ENCODE measurements at places on chromosomes 2 and 18.

GRCh38 chr2:40150266-40150665 lies 301.6 kb downstream of the SLC8A1 start:
- no peak for DNase-seq

GRCh38 chr18:79852561-79853302 lies 55.0 kb downstream of the KCNG2 start:
- no peak for DNase-seq

- peak; percentile 89 for DNase-seq
Observed at GRCh38 chr2:172172513-172173173, 69.9 kb upstream of the DLX2 start.

DNA sequence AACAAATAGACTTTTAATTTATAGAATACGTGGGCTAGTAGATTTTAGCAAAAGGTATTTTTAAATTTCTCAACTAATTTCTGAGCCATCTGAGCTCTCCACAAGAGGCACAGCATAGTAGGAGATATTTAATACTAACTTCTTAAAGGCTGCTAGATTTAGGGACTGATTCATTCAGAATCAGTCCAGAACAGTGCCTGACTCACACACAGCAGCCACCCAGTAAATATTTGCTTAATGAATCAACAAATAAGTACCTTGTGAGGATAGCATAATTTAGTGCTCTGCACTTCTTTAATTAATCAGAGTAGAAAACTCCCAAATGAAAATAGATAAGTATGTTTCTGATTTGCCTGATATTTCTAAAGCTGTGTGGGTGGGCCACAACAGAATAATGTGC lies 35.6 kb upstream of the SYT4 start:
- DNase-seq, result no peak

- peak; percentile 56 for DNase-seq
Observed at GRCh38 chr2:100321179-100321865, 979 bp downstream of the LONRF2 start.

- DNase-seq, result no peak
Observed at GRCh38 chr2:211141646-211142045, 585.2 kb downstream of the CPS1 start.

DNA sequence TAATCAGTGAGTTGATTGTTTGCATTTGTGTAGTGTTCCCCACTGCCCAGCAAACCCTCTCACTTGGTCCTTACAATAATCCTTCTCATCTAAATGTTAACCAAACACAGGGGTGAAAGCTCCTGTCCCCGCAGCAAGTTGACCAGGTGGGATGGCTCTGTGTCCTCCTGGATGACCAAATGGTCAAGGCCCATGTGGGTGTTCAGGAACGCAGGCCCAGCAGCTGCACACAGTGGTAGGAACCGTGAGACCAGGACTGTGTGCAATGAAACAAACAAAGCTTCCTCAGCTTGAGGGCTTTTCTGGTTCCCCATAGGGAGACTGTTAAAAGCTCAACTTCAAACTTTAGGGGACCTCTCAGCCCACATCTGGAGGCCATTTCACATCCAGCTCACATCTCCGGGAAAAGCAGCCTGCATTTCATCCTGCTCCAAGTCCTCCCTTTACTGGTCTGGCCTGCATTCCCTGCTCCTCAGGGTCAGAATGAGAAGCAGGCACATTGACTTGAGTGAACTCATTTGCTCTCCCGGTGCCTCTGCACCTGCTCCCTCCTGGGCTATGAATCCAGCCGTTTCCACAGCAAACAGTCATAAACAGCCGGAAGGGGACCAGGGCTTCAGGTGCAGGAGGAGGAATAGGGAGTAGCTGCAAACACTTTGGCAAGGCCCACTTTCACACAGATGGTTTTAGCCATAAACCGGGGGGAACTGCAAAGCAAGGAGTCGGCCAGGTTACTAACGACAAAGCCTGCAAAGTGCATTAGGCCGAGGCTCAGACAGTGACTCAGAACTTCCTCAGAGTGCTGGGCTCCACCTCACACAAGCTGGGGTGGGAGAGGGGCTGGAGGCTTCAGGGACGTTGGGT lies 144.7 kb downstream of the CAPN13 start:
- peak; percentile 74 for DNase-seq

- DNase-seq, result no peak
Observed at GRCh38 chr18:9094307-9095226, 7.9 kb upstream of the NDUFV2 start.

DNA sequence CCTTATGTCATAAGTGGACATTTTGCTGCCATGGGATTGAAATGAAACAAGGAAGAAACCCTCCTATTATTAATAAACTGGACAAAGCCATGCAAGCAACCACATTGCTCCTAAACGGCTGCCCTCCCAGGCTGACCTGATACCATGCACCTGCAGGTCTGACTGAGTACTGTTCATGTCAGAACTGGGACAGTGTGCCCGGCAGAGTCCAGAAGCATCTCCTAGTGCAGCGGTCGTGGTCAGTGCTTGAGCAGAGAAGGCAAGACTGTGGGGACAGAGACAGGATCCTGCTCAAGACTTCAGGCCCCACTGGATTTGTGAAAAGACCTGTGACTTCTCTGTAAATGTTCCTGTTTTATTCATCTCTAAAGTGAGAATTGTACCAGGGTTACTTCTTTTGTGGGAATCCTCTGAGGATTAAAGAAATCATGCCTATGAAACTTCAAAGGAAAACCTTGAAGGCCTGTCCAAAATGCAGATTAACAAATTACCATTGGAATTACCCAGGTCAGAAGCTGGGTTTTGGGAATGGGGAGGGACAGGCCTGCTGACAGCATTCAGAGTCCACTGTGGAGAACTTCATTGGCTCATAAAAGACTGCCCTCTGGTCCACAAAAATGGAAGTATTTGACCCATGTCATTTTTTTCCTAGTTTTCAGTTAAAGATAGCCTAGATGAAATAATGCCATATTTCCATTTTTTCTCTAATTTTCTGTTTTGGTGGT lies 13.9 kb downstream of the RNF144A start:
- no peak for DNase-seq

- no peak for DNase-seq
Observed at GRCh38 chr18:74457725-74458421, 765 bp upstream of the DIPK1C start.

GRCh38 chr18:35397976-35398375 lies 20.8 kb upstream of the ZNF396 start:
- DNase-seq, result peak; percentile 97

DNA sequence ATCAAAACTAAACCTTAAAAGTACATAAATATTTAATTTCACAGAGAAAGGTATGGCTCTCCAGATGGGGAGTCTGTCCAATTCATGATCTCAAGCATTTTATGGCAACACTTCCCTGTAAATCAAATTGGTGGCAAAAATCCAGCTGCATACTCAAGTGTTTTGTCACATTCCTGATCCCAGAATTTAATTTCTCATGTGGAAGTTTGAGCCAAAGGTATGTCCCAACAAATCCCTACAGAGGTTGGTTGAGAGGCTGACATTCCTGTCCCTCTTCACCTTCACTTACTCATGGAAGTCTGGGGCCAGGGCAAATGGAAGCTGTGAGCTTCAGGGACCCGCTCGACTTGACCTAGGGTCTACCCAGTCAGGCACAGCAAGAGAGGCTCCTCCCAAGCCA lies 17.7 kb downstream of the KLF7 start:
- DNase-seq, result no peak

DNA sequence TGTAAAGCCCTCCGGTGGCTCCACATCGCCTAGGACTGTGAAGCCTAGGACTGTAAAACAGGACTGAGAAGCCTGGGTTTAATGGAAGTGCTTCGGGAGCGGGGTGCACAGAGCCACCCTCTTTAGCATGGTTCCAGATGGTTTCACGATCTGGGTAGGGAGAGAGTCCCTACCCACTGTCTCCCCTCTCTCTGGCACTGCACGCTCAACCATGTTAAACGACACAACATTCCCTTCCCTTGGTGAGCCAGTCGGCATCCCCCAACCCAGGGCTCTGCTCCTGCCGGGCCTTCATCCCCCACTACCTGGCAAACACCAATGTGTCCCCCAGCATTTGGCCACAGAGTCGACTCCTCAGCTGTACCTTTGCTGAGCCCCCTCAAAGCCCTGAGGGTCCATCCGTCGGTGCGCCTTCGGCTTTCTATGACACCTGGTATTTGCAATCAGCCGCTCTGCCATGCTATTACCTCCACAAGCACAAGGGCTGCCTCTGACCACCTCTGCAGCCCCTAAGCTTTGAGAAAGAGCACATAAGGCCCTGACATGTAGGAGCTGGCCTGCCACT lies 1.1 kb downstream of the COPS9 start:
- no peak for DNase-seq

DNA sequence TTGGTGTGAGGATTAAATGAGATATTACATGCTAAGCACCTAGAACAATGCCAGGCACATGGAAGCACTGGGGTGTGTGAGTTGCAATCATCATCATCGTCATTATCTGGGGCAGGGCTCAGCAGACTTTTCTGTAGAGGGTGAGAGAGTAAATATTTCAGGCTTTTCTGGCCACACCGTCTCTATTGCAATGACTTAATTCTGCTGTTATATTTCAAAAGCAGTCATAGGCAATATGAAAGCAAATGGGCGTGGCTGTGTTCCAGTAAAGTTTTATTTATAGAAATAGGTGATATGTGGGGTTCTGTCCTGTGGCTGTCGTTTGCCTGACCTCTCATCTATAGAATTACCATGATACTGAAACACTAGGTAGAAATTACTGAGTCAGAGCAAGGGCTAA lies 60.6 kb downstream of the IL1R2 start:
- DNase-seq, result no peak

- DNase-seq, result no peak
Observed at GRCh38 chr2:30155202-30155601, 8.4 kb downstream of the YPEL5 start.

- DNase-seq, result peak; percentile 90
Observed at GRCh38 chr18:76686737-76687231, 135.6 kb upstream of the ZNF236 start.

DNA sequence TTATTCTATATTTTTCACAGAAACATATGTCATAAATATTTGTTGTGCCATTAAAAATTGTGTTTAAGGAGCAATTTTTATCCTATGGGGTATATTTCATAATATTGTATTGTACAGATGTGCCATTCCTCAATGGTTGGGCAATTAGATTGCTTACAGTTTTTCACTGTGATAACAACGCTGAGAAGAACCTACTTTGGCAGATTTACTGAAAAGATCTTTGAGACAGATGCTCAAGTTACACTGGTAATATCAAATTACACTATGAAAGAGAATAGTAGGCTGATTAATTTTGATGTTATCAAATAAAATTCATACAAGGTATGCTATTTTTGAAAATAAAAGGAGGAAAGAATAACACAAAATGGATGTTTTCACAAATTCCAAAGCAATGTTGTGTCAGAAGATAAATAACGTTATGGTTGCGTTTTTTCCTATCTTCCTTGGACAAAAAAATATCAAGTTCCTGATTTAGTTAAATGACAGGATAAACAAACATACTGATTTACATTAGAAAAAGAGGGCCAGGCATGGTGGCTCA lies 335.1 kb upstream of the ZNF521 start:
- no peak for DNase-seq

GRCh38 chr2:158529379-158530259 lies 72.9 kb downstream of the PKP4 start:
- DNase-seq, result no peak

GRCh38 chr2:60715561-60715960 lies 40.5 kb upstream of the PAPOLG start:
- DNase-seq, result no peak

DNA sequence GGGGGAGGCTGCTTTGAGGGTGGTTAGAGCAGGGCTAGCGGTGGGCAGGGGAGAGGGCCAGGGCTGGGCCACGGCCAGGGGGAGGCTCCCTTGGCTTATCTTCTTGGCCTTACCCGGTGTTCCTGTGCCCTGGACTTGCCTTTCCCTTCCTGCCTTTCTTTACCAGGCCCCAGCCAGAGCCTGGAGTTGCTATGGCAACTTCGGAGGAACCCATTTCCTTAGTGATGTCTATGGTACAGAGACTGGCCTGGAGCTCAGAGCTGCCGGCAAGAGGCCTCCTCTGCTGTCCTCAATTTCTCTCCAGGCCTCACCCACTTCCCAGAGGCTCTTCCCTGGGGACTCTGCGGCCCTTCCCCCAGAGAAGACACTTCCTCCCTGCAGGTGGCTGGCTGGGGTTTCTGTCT lies 11.5 kb downstream of the SPEG start:
- peak; percentile 31 for DNase-seq

DNA sequence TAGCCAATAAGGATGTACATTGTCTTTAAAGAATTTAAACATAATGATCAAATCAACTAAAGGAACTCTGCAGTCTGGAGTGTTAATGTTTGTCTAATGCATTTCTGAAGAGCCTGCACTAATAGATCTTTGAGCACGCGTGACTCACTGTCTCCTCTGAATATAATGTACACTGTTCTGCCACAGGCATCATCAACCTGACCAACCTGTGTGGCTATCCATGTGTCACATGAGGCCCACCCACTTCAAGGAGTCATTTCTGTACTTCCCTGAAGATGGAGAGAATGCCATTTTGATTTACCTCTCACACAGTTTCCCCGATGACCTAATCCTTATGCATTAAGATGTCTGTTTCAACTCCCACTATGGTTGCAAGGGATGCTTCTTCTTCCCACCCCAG lies 434.0 kb upstream of the SPHKAP start:
- no peak for DNase-seq

DNA sequence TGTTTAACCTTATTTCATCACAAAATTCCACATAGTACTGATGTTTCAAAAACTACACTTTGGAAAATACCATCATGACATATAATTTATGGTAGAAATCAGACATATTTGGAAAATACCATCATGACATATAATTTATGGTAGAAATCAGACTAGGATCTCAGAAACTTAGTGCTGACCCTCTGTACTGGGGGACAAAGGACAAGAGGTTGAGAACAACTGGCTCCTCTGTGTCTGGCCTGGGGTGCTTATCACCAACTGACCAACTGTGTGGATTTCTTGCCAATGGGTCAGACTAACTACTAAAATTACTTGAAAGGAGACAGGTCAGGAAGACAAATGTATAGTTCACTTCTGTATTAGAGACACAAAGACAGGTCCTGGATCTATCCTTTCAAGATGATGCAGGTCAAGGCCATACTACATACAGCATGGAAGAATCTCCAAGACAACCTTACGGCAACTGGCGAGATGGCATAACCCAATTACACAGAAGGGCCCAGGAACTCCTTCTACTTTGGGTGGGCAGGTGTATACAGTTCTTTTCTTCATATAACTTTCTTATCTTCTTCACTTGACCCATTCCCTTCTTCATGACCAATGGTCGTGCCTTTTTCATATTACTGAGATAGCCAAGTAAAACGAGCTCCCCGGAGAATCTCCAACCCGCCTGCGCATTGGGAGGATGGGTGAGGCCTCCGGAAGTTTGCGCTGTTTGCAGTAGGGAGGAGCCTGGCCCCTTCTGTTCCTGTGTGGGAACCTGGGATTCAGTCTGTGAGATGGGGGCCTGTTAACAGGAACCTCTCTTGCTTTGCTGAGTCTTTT lies 290.5 kb downstream of the AGPS start:
- no peak for DNase-seq

DNA sequence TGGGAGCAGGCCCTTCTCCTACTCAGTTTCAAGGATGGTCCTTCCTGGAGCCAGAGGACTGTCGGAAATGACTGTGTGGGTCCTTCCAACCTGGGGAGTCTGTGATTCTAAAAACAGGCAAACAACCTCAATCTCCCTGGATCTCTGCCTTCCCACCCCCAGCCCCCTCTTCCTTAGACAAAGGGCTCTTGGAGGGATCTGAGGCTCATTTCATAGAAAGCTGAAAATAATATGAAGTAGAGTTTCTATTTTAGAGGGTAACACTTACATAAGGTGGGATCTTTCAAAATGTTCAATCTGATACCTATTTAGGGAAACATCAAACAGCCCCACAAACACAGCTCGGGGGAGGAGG lies 69.4 kb downstream of the RHOB start:
- DNase-seq, result no peak

All from NCI-H510A treated with DMSO at 0.1 percent for 48 hours (cell line).